ENCODE measurements at places on chromosomes 2 and 18. TPM values are rescaled to one million over a fixed set of nuclear protein-coding genes. Genes with fewer than 3 reads are reported as not detected.

The DOK6 gene
- 3.3 TPM for polyA plus RNA-seq

The MAPK4 gene
- 7.4 TPM for polyA plus RNA-seq

DNA sequence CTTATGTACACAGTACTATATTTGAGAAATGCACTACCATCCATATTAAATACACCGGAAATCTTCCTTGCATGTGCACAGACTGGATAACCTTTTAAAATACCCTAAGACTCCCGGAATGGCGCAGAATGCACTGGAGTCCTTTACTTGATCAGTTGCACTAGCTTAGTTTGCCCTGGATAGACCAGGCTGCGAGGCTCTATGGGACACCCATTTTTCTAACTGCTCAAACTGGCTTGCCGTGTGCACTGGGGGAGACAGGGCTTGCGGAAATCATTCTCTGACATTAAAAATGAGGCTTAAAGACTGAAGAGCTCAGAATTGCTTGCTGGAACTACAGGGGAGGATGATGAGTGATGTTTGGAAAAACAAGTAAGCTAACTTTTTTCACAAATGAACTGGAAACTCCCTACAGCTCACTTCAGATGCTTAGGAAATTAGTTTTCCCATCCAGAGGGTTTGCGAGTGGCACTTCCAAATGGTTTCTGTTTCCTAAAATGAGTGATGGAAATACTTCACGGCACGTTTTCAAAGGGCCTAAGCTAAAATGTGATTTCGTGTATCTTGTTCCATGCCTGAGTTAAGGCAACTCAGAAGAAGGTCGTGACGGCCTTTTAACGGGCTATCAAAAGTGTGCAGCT, 2.7 kb downstream of the NCK2 start:
- DNase-seq, result peak; percentile 16

DNA sequence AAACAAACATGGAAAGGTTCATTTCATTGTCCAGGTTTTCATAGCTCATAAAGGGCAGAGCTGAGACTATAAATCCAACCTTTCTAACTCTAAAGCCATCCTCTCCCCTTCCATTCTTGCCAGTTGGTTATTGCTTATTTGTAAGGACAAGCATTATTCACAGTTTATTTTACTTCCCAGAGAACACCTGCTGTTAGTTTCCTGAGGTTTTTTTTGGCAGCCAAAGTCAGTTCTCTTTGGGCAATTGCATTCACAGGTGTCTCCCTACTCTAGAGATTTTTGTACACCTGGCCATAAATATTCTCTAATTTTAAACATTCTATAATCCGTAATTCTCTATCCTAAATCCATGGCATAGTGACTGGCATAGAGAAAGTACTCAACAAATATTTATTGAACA, 87.3 kb upstream of the SPHKAP start:
- DNase-seq, result peak; percentile 45

DNA sequence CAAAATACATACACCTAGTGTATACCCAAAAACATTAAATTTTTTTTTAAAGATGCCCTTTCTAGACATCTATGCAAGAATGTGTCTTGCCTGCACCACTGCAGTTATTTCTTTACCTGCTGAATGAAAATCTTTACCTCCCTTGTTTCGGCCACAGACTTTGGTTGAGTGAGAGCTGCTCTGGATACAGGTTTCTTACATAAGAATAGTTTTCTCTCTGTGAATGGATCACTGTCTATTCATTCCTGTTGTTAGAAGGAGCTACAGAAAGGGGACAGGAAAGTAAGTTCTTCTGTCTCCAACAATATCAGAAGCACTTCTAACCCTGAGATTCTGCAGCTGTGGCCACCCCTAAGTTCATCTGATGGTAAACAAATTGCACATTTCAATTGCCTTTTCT, 113.0 kb upstream of the CDCA7 start:
- DNase-seq, result no peak

DNA sequence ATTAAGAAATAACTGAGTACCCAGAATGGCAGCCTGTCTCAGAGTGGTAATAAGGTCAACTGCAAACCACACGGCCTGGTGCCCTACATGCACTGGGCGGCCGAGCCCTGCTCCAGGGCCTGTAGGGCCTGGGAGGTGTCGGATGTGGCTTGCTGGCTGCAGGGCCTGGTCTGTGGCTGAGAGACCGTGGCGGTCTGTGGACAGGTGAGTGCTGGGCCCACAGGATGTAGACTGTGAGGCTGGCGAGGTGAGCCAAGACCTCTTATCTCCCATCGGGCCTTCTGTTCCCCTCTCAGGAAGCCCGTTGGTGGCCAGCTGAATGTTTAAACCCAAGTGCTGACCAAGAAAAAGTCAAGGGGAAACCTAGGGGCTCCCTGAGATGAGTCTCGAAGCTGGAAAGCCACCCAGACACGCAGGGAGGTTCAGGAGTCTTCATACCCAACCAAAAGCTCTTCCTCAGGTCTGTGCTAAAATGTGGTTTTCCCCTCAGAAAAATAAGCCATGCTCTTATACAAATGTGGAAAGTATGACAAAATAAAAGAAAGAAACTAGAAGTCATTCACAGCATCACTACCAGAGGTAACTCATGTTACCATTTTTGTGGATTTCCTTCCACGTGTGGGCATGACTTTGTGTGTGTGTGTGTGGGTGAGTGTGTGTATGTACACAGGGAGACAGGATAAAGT, 47.7 kb upstream of the CTDP1 start:
- DNase-seq, result no peak

Data from muscle of leg (tissue), 16 donors.